ENCODE measurements at places on chromosomes 5 and 9.

- no peak for DNase-seq
Measured at GRCh38 chr9:107584186-107584585, 94.6 kb upstream of the KLF4 start.

DNA sequence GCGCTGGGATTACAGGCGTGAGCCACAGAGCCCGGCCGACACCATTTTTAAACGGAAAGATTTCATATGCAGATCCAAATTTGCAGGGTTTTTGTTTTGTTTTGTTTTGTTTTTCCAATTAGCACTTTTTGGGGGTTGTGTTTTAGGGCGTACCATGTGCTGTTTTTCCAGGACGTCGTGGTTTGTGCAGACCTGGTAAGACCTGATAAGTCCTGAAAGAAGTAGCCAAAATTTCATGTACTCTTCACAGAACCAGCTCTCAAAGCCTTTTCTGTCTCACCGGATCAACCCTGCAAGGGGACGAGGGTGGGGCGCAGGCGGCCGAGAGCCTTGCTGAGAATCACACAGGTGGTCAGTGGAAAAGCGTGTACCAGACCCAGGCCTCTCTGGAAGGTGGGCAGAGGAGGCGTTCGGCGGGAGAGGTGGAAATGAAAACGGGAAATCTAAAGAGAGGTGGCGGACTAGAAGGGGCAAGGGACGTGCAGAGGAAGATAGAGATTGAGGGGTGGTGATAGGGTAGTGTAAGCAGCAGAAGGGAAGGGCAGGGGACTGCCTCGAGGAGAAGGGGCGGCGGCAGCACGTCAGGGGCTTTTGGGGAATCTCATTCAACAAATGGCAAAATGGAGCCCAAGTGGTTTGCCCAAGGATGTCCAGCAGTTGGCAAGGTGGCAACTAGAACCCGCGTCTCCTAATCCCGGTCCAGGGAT lies 1.1 kb upstream of the FAF2 start:
- no peak for DNase-seq

DNA sequence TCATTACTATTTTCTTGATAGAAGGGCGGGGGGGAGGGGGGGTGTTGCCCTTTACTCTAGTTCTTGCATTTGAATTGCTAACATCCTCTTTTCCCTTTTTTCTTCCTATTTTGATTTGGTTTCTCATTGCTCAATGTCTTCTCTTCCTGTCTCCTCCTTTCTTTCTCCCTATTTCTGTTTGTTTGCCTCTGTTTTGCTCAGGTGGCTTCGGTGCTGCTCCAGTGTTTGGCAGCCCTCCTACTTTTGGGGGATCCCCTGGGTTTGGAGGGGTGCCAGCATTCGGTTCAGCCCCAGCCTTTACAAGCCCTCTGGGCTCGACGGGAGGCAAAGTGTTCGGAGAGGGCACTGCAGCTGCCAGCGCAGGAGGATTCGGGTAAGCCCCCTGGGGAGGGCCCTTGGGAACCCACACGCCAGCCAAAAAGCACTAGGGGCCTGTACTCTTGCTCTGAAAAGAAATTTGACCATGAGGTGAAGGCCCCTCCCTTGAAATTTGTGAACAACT lies 48.3 kb downstream of the FAM78A start:
- no peak for DNase-seq

DNA sequence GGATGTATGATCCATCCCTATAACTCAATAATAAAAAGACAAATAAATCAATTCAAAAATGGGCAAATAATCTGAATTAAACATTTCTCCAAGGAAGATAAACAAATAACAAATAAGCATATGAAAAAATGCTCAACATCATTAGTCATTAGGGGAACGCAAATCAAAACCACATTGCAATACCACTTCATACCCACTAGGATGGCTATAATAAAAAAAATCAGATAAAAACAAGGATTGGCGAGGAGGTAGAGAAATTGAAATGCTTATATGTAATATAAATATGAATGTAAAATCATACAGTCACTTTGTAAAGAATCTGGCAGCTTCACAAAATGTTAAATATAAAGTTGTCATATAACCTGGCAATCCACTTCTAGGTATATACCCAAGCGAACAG lies 52.3 kb upstream of the TBCA start:
- no peak for DNase-seq

DNA sequence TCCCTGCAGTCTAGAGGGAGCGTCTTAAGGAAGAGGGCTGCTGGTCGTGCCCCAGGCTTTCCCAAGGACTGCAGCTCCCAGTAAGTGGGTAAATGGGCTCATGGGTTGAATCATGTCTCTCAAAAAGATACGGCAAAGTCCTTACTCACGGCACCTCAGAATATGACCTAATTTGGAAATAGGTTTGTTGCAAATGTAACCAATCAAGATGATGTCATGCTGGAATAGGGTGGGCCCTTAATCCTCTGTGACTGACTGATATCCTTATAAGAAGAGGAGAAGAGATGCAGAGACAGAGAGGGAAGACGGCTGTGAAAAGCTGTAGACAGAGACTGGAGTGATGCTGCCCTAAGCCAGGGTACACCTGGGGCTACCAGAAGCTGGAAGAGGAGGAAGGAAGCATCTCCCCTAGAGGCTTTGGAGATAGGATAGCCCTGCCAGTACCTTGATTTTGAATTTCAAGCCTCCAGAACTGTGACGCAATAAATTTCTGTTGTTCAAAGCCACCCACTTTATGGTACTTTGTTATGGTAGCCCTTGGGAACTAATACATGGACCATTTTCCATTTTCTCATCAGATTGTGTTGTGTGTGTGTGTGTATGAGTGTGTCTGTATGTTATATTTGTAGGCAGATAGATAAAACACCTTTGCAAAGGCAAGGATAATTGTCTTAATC lies 15.0 kb downstream of the GALNT10 start:
- no peak for DNase-seq

GRCh38 chr5:143800715-143801114 lies 11.2 kb upstream of the HMHB1 start:
- DNase-seq: no peak

DNA sequence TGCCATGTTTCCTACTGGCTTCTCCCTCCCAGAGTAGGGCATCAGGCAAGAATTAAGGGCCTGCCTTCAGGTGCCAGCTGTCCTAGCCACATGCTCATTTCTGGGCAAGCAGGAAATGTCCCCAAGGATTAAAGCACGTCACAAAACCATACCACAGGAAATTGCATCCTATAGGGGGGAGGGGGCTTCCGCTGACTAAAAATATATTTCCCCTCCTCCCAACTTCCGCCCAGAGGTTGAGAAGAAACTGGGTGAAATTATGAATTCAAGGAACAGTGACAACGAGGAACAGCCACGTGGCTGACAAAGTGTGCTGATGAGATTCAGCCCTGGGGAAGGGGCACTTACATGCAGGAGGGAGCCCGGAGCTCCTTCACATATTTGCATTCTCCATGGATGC lies 4.1 kb downstream of the HBEGF start:
- peak; percentile 19 for DNase-seq

GRCh38 chr5:179840766-179841165 lies 17.9 kb downstream of the MRNIP start:
- DNase-seq: no peak

GRCh38 chr5:45847877-45848276 lies 151.7 kb upstream of the HCN1 start:
- DNase-seq: no peak

- DNase-seq: no peak
Measured at GRCh38 chr9:108105885-108106284, 616.3 kb upstream of the KLF4 start.

DNA sequence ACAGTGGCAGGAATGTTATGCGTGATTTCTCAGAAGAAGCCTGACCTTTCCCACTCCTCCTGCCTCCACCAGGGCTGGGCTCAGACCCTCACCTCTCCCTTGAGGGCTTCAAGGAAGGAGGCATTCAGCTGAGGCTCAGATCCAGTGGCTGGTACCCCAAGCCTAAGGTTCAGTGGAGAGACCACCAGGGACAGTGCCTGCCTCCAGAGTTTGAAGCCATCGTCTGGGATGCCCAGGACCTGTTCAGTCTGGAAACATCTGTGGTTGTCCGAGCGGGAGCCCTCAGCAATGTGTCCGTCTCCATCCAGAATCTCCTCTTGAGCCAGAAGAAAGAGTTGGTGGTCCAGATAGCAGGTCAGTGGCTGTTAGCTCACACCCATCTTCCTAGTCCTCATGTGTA lies 9.9 kb downstream of the BTNL9 start:
- no peak for DNase-seq

DNA sequence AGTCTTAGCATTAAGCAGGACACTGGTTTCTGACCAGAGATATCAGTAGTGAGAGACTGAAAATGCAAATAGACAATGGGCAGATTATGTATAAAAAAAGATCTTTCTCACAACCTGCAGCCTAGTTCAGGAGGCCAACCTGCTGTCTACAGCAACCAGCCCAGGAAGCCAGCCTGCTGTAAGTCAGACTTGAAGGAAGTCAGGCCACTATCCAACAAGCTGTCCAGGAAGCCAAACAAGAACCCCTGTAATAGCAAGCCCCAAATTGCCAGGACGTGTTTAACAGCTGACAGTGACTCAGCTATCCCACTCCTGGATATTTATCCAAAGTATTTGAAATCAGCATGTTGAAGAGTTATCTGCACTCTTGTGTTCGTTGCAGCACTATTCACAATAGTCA lies 121.8 kb upstream of the SPIN1 start:
- no peak for DNase-seq

DNA sequence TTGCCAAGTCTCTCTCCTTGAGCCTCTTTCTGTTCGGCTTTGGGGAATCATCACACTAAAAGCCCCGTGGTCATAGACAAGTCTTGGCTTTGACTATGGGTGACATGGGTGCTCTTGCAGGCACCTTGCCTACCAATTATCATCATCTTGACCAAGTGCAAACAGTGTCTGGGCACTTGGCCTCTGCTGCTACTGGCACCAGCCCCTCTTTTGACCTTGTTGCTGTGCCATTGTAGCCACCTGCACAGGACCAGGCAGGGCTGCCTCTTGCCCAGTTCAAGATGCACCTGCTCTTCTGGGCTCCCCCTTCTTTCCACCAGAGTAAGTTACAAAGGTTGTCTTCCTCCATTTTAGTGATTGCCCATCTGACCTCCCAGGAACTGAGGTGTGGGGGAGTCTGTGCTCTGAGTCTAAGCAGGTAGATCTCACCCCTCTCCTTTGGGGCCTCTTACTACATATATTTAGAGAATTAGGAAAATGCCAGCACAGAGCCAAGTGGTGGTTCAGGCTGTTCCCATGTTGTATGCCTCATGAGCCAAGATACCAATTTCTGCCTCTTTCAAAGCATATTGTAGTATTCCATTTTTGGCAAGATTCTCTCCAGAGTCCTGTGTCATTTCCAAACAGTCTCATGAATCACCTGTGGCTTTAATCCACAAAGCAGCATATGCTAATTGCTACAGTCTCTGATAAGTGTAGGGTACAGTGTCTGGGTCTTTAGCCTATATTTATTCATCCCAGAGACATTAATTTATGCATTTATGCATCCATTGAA lies 142.9 kb upstream of the DAP start:
- no peak for DNase-seq

GRCh38 chr9:112176524-112176923 lies 1.4 kb upstream of the SUSD1 start:
- DNase-seq: no peak

- DNase-seq: no peak
Measured at GRCh38 chr5:124079062-124079461, 567.1 kb downstream of the CSNK1G3 start.

DNA sequence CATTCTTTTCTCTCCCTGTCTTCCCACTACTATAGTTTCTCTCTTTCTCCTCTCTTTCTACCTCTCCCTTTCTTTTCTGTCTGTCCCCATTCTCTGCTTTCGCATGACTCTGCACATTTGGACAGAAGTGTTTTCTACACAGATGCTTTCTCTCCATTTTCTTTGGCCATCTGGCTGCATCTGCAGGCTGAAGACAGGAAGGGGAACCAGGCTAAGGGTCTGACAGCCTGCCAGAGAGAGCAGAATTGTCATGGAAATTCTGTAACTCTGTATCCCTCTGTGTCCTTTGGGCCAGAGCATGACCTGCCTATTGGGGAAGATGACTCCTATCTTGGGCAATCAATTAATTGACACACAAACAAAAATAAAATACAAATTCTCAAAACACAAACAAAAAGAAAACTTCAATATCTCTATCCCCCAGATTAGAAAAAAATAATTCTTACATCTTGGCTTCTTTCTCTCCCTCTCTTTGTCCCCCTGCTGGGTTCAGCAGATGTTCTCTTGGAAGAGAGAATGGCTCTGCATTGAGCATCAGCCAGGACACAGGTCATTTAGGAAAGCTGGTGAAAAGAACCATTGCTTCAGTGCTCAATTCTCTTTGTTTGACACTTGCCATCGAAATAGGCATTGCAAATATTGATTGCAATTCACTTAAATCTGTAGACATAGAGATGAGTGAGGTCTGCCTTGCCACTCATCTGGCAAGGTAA lies 415.9 kb upstream of the KLF4 start:
- peak; percentile 3 for DNase-seq

DNA sequence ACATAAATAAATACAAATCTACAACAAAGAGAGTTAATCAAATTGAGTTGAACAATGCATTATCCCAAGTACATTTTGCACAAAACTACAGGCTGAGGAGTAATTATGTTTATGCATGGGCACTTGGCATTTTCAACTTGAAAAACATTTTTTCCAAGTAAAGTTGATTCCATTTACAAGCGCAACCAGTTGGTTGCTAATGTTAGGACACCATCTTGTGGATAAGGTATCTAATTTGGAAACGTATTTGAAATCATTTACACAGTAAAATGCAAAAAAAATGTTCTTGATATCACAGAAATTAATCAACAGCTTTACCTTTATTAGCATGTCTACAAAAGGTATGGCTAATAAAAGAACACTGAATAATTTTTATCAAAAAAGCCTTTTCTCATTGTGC lies 18.8 kb downstream of the FTMT start:
- DNase-seq: no peak

GRCh38 chr5:175866377-175866907 lies 4.9 kb upstream of the CPLX2 start:
- no peak for DNase-seq

- DNase-seq: no peak
Measured at GRCh38 chr5:99258819-99259218, 330.0 kb upstream of the CHD1 start.

DNA sequence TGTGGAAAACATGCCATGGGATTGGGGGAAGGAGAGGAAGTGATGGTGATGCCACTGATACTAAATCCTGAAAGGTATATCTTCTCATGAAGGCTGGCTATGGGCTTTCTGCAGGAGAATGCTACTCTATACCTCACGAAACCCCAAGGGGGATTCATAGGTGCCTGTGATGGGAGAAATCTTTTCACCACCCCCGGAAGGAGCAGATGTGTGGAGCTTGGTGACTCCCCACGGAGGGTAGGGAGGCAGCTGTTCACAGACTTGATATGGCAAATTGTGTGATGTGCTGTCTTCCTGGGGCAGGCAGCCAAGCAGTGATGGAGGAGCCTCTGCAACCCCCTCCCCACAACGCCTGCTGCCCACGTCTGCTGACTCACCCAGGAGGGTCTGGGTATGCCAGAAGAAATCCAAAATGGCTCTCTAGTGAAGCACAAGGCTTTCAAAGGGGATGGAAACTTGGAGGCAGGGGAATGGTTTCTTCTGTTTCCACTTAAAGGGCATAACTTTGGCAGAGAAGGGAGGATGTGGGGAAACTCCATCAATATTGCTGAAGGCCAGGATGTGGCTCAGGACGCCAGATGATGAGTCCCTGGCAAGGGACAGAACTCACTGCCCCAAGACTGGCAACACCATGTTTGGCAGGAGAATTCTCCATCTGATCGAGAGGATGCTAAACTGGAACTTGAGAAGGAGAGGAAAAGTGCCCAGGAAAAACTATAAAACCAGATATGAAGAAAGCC lies 188.3 kb downstream of the GABBR2 start:
- DNase-seq: no peak

Data from RPMI8226 (cell line).